ENCODE measurements at places on chromosomes 2 and 18.

- peak; percentile 26 for DNase-seq
Measured at GRCh38 chr18:58526425-58527284, 102.2 kb downstream of the ALPK2 start.

DNA sequence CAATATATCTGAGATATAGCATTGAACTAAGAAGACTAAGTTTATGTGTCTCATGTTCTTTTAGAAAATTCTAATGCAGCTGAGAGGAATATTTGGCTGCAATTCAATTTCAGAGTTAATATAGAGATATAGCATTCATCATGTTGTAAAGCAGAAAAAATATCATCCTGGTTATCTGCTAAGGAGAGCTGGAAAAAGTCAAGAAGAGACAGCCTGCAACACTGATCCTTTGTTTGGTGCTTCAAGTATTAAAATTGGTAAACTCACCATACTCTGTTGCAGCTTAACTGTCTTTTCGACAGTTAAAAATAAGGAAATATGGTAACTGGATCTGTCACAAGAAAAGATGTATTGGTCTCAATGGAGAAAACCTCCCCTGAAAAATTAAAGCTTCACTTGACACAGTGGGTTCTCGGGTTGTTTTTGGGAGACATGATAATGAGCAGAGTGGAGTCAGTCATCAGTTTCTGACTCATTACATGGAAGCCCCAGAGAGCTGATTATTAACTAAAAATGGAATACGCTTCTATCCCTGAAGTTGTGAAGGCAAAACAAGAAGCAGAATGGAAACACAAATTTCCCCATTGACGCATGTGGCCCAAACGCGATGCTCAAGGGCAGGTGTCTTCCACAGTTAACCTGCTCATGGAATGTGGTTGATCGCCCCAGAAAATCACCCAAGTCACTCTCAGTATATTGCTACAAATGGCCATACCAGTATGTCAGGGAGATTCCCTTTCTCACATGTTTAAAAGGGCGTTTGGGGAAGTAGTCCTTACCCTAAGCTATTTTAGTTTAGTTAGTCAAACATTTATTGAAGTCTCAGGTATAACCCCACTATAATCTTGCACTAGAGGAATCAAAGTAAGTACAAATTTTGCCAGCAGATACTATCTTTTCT lies 8.2 kb downstream of the BCL2 start:
- DNase-seq: no peak

DNA sequence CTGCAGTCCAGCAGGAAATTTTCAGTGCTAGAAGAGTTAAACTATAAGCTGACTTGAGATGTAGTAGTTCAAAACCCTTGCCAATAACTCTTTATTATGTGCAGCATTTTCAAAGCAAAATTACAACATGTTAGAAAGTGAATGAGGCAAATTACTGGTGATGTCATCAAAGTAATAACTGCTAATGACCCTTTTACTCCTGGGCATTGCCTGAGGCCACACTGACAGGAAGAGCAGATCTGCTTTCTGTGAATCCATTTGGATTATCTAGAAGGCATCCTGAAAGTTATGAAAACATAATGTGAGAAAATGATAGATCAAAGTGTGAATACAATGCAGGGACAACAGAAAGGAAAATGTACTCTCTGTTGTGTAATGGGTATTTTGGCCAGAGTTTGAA lies 139.6 kb upstream of the TRIB2 start:
- no peak for DNase-seq

- DNase-seq: no peak
Measured at GRCh38 chr2:147405651-147406050, 439.2 kb upstream of the ACVR2A start.

- DNase-seq: no peak
Measured at GRCh38 chr18:22667156-22667555, 249.4 kb upstream of the CTAGE1 start.

- DNase-seq: no peak
Measured at GRCh38 chr2:209305026-209305425, 118.8 kb upstream of the MAP2 start.

GRCh38 chr2:240364961-240365775 lies 70.3 kb upstream of the GPC1 start:
- no peak for DNase-seq

DNA sequence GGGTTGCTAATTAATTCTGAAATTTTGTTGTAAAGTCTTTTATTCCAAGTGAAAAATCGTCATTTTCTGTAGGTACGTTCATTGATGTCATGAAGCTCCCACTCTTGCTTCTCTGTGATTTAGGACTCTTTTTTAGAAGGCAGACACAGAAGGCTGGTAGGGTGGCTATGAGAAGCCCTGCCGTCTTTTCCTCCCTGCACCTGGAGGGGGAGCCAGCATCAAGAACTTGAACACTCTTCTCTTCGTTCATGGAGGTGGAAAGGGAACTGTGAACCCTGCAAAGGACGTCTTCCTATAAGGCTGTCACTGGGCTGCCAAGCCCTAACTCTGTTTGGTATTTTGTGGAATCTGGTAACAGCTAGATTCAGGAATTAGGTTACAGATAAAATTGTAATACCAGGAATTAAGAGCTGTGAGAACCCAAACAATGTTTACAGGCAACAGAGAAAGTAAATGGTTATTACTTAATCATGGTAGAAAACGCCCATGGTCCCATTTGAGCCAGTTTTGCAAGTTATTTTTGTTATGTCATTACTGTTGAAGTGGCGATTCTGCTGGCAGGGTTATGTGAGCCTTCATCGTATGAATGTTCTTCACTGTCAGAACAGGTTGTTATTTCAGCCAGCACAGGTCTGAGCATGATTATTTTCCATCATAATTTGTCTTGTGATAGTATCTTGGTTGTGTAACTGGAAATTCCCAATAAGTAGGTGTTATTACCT lies 112.2 kb downstream of the OSBPL6 start:
- DNase-seq: peak; percentile 24

DNA sequence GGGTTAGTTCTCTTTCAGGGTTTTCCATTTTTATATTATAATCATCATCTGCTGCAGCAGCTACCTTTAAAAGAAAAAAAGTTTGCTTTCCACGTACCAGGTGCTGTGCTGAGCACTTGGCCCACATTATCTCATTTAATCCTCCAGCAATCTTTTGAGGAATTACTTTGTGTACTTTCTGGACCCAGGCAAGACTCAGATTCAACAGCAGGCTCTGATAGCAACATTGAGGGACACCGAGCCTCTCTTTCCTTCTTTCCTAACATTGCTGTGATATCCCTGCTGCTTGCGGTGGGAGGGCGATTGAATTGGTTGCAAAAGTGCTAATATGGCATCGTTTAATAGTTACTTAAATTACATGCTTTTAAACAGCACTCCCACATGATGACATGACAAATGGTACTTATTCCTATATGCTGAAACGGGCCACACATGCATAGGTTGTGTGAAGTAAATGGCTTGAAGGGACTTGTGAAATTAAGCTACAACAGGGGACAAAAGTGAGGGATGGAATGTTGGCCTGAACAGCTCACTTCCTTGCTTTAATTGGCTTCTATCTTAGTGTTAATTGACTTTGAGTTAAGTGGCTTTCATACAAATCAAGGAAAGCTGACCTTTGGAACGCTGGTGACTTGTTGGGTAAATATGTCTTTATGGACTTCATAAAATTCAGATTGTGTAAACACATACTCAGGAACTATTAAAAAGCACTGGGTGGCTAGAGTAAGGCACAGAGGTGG lies 21.2 kb downstream of the SPRED2 start:
- DNase-seq: peak; percentile 34

GRCh38 chr2:76731157-76731556 lies 791.0 kb downstream of the LRRTM4 start:
- no peak for DNase-seq

DNA sequence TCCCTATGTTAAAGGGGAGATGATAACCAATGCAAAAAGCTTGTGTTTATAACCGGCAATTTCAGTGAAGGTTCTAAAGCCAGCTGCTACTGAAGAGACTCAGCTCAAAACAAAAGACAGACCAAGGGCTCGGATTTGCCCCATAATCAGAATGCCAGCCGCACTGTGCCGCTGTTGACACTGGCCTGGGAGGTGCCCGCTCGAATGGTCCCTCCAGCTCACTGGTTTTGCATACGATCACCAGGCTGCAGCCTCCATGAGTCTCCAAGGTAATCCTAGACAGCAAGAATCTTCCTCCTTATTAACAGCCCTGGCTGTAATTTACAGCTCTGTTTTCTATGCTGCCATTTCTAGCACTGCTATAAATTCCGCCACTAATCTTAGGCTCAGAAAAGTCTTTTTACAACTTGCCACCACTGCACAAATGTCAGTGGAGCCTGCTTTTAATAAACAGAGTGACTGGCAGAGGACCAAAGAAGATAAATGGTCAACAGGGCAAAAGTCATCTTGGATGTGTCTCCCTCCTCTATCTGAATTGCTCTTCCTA lies 155.7 kb upstream of the SH3BP4 start:
- DNase-seq: no peak

DNA sequence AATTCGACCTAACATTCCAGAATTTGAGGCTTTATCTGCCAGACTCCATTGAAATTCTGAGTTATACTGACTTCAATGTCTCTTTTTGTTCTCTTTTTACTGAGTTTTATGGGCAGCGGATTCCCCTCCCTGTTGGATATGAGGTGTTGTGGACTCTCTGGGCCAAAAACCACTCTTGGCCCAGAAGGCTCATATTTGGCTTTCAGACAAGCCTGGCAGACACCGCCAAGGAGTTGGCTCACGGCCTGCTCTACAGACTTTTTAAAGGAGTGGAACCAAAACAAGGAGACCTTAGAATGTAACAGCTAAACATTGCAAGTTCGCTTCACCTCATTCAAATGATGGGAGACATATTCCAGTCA lies 206.4 kb upstream of the NCKAP5 start:
- DNase-seq: no peak

DNA sequence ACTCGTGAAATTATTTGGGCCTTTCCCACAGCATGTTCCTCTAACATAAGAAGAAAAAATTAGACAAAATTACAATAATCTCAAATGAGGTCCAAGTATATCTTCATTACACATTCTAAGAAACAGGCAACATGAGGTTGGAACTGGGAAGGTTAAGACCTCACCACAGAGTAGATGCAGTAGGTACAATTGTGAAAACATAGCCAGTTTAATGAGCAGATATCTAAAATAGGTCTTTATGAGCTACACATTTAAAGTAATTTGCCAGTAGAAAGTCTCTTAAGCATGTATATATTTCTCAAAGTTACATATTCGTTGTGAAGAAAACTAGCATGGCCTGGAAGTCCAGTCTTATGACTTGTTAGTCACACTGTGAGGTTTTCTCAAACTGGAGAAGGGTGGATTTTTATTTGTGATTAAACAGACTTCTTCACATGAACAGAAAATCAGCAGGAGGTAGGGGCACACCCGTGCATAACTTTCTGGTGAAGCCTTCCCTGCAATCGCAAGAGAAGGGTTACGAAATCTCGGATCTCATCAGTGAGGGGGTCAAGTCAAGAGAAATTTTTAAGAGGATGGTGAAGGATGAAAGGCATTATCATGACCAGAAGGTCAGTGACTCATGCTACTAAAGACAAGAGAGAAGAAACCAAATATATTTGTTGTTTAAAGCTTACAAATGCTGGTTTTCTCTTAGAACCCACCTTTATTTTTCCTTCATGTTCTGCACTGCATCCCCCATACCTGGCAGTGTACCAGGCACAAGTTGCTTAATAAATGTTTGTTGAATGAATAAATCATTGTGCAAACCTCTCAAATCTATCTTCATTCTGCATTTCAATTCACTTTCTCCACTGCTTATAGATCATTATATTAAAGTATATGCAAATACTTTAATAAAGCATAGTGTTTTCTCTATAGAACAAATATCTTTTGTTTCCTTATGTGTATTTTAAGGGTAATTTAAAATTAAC lies 5.1 kb upstream of the RAB27B start:
- no peak for DNase-seq

- no peak for DNase-seq
Measured at GRCh38 chr2:240179186-240179815, 38.8 kb upstream of the OTOS start.

DNA sequence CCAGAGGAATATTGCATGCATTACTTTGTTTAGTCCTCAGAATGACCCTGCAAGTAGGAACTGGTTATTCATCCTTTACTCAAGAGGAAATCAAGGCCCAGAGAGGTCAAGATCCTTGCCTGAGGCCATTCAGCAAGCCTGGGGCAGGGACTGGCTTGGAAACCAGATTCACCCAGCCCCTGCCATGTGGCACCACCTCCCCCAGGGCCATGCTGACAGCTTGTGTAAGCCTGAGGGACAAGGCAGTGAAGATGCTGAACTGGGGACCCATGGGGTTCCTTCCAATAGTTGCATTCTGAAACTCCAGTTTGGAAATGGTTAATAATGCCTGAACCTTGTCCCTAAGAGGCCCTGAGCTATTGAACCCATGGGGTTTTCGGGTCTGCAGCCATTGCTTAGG lies 24.2 kb downstream of the TCF7L1 start:
- no peak for DNase-seq

DNA sequence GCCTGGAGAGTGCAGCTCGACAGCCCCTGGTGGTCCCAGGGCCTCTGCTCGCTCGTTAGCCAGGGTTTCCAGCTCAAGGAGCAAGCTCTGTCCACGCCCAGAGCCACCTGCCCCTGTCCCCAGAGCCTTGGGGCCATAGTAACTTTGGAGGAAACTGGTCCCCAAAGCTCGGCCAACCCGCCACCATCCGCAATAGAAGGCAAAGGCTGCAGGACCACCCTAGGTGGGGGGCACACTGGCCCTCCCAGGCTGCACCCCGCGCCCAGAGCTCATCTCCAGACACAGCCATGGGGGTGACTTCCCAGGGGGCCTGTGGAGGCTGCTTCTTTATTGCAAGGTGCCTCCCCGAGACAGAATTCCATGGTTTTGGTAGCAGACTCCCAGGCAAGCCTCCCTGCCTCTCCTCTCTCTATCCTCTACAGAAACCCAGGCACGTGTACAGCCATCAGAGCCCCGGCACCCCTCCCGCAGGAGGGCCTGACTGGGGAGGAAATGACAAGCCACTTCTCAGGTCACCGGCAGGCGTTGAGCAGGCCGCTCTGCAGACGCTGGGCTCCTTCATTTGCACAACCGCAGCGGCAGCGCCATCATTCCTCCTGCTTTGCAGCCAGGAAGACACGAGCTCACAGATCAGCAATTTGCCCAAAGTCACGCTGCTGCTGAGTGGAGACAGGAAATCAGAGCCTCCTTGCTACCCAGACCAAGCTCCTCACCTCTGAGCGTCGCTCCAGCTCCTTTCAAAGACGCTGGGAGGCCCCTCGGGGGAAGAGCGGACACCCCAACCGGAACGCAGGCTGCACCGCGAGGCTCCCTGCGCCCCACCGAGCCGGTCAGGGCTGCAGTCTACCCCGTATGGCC lies 80.2 kb downstream of the NDUFA10 start:
- DNase-seq: no peak

DNA sequence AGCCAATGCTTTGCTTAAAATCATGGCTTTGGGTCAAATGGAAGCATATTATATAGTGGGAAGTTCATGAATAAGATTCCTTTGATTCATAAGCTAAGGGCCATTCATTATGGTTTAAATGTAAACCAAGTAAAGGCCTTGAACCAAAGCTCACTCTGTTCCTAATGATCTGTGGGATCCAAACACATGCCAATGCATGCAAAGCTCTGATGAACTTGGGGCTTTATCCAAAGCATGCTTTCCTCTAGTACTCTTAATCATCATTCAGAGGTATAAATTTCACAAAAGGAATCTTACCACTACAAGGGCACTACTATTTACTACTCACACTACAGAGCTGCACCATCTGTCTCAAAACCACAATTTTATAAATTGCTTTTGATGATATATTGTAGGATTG lies 102.8 kb upstream of the RBMS1 start:
- DNase-seq: no peak

- DNase-seq: no peak
Measured at GRCh38 chr2:80863147-80863714, 558.7 kb upstream of the LRRTM1 start.

GRCh38 chr2:33489835-33490431 lies 13.5 kb downstream of the RASGRP3 start:
- no peak for DNase-seq
